ENCODE measurements at places on chromosomes 4 and X. TPM values are rescaled to one million over a fixed set of nuclear protein-coding genes. Genes with fewer than 3 reads are reported as not detected.

- no peak for DNase-seq
These were observed 38.7 kb upstream of the THOC2 start for GRCh38 chrX:123771449-123772064.

The TMPRSS11A gene
- total RNA-seq, result not detected

The ADAM29 gene
- total RNA-seq, result not detected

The C4orf54 gene
- 0.14 TPM for total RNA-seq
